A549 treated with CORT108297 at 1 μM for 4 hours (cell line): ENCODE measurements at places on chromosomes 7 and 10. TPM values are rescaled to one million over a fixed set of nuclear protein-coding genes. Genes with fewer than 3 reads are reported as not detected.

HTR5A gene
- not detected in 5 replicates for total RNA-seq

RET gene
- 0.50 to 0.98 TPM (median 0.67 TPM) in 5 replicates for total RNA-seq

LBX1 gene
- not detected in 5 replicates for total RNA-seq

TWIST1 gene
- total RNA-seq: 2.4 to 4.3 TPM (median 3.8 TPM) in 5 replicates

PRKAR2B gene
- total RNA-seq: 2.5 to 3.9 TPM (median 3.2 TPM) in 5 replicates

MYO1G gene
- 0.08 to 0.14 TPM (median 0.12 TPM) in 5 replicates for total RNA-seq

GHRHR gene
- not detected in 5 replicates for total RNA-seq

CYP2W1 gene
- total RNA-seq: 0.02 TPM in 1 of 5 replicates, not detected in the others

HABP2 gene
- 0.07 to 0.15 TPM (median 0.12 TPM) in 5 replicates for total RNA-seq
